ENCODE measurements at places on chromosomes 5 and 9.

DNA sequence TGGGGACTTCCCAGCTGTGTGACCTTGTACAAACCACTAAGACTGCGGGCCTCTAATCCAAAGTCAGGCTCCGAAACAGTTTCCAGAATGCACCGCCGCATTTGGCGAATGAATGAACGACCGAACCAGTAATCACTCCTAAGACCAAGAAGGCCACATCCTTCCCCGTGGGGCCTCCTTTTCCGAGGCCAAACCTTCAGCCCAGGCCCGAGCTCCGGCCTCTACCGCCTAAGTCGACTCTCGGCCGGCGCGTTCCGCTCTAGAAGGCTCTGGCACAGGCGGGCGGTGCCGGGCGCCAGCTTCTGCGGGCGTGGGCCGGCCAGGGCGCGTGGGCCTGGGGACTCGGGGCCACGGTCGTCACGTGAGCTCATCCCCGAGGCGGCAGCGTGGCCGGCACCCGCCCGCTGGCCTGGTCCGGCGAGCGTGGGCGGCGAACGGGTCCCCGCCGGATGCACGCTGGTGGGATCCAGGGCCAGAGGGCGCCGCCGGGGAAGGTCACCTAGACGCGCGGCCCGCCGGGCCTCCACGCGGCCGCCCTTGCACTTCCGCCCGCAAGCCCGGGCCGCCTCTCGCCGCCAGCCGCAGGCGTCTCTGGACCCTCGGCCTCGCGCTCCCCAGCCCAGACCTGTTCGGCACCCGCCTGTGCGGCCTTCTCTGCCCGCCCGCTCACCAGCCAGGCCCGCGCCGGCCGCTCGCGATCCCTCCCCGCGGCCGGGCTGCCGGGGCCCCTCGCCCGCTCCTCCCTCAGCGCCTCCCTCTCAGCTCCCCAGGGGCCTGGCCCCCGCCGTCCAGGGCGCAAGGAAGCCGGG, 754 bp downstream of the VDAC1 start:
- DNase-seq, result no peak

- no peak for DNase-seq
Observed at GRCh38 chr5:73088026-73088425, 32.3 kb upstream of the TMEM171 start.

GRCh38 chr9:33143241-33143661, 23.9 kb downstream of the B4GALT1 start:
- DNase-seq, result no peak

DNA sequence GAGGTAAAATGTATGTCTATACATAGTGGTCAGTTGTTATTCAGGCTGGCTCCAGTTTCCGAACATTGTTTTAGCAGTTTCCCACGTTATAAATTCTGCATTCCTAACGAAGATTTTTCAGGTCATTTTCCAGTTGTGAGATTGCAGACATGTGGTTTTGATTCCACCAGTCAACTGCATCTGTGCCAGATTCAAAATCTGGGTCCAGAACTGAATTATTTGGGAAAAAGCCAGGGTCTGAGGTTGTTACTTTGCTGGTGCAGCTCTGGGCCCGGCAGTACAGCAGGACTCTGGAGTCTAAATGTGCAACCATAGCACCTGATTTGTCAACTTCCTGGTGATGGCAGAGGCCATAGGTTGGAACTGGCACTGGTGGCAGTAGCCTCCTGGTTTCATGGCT, 105.7 kb upstream of the MEGF10 start:
- DNase-seq, result no peak

DNA sequence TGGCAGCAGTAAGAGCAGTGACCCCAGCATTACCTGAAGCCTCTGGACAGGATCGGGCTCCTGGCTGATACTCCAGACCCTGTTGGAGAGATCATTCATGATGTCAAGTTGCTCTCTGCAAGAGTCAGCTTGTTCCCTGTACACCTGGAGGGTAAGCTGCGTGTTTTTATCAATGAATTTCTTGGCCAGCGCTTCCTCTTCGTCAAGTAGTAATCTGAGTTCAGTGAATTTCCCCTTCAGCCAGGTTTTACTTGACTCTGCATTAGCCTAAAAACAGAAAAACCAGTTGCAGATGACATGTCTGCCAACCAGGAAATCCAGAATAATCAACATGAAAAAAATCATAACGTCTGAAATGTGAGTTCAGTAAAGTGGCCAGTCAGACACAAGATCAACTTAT, 19.1 kb downstream of the TRIM14 start:
- DNase-seq, result peak; percentile 37

GRCh38 chr9:2210201-2210600, 195.1 kb downstream of the SMARCA2 start:
- DNase-seq, result no peak

DNA sequence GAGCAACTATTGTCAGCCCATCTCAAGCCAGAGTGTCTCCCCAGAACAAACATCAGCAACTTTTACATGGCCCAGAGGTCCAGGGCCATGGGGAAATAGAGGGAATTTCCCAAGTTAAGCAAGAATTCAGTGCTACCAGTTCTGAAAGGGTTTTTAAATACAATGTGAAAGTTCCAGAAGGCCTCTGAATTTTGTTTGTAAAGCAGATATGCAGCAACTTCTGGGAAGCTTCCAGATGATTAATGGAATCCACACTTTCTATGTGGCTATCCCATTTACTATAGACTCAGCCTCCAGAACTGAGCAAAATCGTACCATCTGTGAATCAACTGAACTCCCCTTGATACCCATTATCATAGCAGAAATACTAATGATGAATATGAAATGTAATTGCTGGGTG, 93.8 kb downstream of the FEM1C start:
- no peak for DNase-seq

DNA sequence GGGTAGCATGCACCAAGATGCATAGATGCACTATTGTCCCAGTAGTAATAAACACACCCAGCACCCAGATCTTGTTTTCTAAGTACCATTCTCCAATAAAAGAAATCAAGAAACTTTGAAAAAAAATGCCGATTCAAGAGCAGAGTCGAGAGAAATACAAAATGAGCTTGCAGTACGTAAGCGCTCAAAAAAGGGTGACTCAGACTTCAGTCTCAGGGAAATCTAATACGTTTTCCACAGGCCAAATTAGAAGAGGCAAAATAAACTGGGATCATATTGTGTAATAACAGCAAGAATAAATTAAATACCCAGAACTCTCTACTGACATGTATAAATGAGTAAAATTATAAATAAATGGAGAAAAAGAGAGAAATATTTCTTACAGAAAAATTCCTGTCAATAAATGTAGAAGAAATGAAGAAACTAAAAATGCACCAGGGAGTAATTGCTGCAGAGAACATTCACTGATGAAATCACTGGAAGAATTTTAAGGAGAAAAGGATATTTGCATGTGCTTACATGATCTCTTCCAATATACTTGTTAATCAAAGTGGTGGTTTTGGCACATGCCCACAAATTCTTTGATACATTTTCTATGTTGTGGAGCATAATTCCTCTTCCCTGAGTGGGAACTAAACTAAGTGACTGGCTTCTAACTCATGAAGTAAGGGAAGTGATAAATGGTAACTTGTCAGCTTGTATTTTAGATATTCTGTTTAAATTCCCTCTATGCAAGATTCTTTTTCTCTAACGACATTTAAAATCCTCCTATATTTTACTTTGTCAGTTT, 567.6 kb upstream of the ADAMTS16 start:
- DNase-seq, result no peak

GRCh38 chr9:106075960-106076327, 381.6 kb downstream of the TMEM38B start:
- DNase-seq, result no peak

DNA sequence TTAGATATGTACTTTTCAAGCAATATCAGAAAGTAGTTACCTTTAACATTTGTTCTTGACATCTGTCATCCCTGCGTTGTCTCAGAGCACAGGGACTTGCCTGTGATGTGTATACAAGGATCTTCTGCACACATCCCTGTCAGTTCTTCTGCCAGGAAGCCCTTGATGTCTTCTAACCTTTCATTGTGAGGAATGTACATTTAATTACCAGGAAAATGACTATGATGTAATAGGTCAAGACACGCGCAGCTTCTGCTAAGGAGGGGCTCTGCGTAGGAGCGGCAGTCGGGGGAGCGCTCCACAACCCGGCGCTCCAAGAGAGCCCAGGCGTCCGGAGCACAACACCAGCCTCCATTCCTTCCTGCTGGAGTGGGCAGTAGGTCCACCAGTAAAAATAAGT, 119.7 kb downstream of the IRX2 start:
- DNase-seq, result no peak

DNA sequence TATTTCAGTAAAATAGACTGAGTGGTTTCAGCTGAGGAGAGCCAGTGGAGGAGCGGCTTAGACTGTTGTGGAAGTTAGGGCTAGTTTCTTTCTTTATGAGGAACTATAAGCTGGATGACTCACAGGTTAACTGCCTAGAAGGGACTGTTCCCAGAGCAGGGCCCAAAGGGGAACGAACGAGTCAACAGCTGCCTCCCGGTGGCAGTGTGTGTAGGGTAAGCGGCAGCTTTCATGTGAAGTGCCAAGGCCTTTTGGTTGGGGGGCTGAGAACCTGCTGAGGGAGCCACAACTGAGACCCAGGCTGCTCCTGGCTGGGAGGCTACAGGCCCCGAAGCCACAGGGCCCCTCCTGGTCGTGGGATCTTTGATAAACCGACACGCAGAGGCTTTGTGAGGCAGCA, 7.0 kb downstream of the SQSTM1 start:
- no peak for DNase-seq

DNA sequence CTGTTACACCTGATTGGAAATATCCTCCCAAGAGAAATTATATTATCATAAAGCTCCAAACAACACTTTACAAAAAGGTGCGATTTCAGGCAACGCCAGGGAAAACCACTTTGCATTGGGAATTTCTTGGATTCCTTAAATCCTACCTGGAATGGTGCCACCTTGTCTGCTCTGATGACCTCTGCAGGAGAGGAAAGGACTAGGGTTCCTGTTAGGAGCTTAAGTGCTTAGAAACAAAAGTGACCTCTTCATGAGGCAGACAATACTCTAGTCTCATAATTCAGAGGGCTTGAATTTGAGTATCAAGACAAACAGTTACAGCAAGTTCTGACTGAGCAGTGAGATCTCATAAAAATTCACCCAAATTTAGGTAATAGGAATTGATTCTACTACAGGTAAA, 33.9 kb upstream of the GLIS3 start:
- DNase-seq, result no peak

DNA sequence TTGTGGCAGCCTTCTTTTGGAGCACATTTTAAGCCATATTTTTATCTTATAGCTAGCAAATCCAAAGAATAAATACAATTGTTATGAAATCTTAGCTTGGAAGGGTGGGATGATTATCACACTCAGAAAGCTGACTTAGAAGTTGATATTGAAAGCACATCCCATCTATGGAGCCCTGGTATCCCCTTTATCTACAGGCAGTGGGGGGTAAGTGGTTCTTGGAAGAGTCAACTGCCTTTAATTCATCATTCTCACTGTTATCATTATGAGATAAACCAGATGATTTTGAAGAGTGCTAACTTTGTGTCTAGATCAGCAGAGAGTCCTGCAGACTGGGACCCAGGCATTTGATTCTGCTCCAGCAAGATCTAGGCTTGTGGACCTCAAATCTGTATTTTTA, 3.0 kb downstream of the LCP2 start:
- DNase-seq, result no peak

GRCh38 chr5:140642718-140643117, 3.5 kb downstream of the TMCO6 start:
- no peak for DNase-seq

DNA sequence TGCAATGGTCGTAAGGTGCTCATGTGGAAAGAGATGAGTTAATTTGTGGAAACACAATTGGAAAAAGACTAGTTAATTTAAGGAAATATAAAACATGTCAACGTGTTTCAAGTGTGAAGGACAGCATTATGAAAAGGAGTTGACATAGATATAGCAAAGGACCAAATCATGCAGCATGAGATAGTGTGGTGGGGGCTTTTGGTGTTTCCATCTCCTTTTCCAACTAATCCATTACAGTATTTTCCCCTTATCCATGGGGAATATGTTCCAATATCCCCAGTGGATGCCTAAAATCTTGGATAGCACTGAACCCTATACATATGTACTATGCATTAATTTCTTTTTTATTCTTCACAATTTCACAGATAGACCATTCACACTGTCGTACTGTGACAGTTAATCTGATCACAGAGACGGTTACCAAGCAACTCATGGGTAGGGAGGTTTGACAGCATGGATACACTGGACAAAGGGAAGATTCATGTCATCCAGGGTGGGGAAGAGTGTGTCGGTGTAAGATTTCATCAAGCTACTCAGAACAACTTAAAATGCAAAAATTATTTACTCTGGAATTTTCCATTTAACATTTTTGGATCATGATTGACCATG, 238.6 kb downstream of the CDH12 start:
- DNase-seq, result no peak

DNA sequence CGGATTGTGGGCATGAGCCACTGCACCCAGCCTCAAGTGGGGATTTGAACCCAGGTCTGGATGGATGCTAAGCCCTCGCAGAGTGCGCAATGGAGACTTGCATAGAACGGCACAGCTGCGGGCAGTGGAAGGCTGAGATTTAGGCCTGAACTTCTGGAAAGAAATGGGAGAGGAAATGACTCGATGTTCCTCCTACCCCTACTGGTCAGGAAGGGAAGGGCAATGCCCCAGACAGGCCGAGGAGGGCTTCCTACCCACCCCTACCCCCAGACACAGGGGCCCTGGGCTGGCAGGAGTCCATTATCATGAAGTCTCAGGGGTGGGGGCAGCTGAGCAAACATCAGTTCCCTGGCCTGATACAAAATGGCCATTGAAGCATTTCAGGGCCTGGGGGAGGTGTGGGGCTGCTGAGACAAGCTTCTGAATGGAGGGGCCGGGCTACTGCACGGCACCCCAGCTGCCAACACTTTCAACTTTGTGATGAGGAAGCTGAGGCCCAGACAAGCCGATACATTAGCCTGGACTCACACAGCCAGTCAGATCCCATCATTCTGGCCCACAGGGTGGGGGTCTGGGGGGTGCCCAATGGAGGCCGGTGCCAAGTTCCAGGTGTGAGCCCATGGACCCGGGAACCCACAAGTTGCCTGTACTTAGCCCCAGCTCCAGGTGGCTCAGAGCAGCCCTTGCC, 13.5 kb upstream of the WDR38 start:
- DNase-seq, result no peak

- no peak for DNase-seq
Observed at GRCh38 chr5:63439537-63439936, 522.7 kb downstream of the HTR1A start.

DNA sequence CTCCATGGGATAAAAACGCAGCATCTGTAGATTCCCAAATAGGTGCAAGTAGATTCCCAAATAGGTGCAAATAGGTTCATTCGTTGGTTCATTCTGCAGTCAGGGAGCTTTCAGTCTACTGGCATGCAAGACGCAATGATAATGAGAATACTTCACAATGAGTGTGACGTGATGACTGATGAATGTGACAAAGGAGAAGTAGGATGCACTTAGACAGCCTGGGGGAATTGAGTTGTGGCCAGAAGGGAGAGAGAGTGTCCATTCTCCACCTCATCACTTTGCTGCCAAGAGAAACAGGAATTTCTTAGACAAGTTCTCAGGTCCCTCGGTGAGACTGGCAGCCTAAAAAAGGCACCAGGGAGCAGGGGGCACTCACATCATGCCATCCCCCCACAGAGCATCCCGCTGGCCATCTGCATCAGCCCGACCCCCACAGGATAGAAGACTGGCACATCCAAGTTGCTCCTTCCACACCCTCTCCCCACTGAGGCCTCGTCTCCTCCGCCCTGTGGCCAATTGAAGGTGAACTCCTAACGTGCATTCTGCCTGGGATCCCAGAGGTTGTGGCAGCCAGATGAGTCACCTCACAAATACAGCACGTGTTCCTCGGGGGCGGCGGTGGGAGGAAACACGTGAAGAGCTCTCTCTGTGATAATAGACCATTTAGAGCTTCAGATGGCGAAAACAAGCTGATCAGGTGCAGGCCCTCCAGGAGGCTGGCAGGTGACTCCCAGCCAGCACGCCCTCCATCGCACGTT, 19.9 kb upstream of the KCNIP1 start:
- no peak for DNase-seq

- DNase-seq, result no peak
Observed at GRCh38 chr9:17832812-17833211, 253.9 kb downstream of the SH3GL2 start.
